ENCODE measurements at places on chromosomes 2 and 18. TPM values are rescaled to one million over a fixed set of nuclear protein-coding genes. Genes with fewer than 3 reads are reported as not detected.

DNA sequence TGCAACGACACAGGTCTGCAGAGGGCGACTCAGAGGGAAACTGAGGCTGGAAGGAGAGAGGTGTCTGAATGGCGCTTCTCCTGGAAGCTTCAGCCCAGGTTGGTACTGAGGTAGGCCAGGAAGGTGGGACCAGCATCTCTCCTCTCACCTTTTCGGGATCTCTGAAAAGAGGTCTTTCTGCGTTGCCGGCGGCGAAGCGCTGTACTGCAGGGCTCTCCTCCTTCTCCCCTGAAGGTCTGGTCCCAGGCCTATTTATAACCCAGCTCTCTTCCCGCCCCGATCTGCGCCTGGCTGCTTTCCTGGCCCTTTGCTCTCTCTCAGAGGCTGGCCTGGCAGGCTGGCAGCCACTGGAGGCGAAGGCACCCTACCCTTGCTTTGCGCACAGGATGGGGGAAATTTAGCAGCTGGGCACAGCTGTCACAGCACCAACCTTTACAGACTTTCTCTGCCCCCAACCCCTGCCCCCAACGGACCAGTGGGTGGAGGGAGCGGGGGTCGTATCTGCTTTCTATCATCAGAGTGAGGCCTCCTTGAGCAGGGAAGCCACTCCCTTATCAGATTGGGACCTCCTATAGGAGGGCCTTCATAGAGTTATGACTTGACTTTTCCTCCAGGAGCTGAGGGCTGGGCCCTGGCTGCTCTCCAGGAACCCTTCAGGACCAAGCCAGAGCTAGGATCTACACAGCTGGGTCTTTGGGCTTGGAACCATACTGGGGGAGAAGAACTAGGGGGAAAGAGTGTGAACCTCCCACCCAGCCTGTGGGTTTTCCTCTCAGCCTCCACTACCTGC is 1.1 kb downstream of the DYSF start:
- no peak for DNase-seq

Gene GPR75
- total RNA-seq = 1.8 TPM

DNA sequence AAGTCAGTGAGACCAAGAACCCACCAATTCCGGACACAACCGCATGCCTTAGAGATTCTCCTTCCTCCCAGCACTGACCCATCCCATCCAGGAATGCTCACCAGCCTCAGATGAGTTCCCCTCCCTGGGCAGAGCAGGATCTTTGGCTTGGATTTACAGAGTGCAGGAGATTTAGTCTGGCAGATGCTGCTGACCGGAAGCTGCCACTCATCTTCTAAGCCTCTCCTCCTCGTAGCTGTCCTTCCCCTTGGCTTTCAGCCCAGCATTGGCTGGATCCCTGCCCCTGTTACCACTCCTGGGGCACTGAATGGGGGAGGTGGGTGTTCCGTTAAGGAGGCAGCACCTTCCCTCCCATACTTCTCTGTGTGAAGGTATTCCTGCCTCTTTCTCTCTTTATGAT is 53.2 kb downstream of the VWA3B start:
- no peak for DNase-seq

GRCh38 chr2:171711351-171711750 is 24.1 kb downstream of the DYNC1I2 start:
- DNase-seq = no peak

DNA sequence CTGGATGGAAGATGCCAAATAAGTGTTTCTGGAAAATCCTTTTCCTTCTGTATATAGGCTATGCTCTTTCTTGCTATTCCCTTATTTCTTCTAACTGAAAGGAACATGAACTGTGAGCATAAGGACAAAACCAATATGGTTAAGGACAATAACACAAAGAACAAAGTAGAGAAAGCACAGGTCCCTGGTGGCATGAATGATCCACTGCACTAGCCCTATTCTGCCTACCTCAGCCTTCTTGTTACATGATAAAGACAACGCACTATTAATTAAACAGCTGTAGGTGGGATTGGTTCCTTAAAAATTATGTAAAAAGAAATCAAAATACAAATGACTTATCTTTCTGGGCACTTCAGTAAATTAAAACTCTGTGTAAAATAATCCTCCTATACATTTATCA is 1.9 kb upstream of the WDR75 start:
- no peak for DNase-seq

Gene CARF
- total RNA-seq = 2.4 TPM

All from pulmonary artery endothelial cell (primary cell).